ENCODE measurements at places on chromosomes 6 and 20.
A peak's percentile ranks its signal among the peaks of the same experiment; 100 is the strongest.

DNA sequence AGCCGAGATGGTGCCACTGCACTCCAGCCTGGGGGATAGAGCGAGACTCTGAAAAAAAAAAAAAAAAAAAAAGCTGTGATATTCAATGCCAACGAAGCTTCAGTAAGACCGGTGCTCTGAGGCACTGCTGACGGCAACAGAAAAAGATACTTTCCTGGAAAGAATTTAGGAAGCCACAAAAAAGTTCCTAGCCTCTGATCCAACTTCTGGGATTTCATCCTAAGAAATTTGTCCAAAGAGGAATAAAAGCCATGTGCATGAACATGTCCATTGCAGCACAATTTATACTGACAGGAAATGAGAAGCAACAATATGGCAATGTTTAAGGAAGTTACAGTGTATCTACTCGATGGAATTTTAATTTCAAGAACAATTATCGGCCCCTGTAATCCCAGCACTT, 24.5 kb upstream of the CARMIL1 start:
- DNase-seq: no peak

GRCh38 chr6:134437376-134437775, 119.5 kb upstream of the SGK1 start:
- DNase-seq: no peak

GRCh38 chr6:109484122-109484521, 1.1 kb upstream of the ZBTB24 start:
- DNase-seq: no peak

- DNase-seq: no peak
Measured at GRCh38 chr6:144062786-144063185, 32.6 kb downstream of the SF3B5 start.

DNA sequence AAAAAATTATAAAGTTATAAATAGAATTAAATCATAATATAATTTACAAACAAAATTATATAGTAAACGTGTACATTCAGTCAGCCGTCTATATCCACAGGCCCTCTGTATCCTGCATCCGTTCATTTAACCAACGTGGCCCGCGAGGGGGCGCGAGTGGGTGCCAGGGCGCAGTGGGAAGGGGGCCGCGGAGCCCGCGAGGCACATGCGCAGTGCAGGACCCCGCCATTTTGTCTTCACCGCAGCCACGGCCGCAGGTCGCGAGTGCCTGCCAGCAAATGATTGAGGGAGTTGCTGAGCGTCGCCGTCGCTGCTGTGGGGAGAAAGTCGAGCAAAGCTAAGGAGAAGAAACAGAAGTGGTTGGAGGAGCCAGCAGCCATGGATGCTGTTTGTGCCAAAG, 53.4 kb upstream of the ECI2 start:
- no peak for DNase-seq

- peak; percentile 94 for DNase-seq
Measured at GRCh38 chr6:13355043-13355945, 27.0 kb upstream of the TBC1D7 start.

DNA sequence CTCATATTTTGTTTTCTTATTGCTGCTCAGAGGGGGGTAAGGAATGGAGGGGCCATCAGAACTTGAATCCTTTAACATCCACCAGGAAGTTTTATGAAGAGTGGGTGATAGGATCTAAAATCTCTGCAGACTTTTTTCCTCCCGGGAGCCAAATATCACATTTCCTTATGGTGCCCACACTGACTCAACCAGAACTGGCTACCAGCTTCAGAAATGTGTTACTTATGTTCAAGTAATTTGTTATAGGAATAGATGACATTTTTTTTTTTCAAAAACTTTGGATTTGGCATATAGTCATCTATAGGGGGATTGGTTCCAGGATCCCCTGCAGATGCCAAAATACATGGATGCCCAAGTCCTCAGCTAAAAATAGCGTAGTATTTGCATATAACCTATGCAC, 18.4 kb downstream of the LHFPL5 start:
- DNase-seq: no peak

DNA sequence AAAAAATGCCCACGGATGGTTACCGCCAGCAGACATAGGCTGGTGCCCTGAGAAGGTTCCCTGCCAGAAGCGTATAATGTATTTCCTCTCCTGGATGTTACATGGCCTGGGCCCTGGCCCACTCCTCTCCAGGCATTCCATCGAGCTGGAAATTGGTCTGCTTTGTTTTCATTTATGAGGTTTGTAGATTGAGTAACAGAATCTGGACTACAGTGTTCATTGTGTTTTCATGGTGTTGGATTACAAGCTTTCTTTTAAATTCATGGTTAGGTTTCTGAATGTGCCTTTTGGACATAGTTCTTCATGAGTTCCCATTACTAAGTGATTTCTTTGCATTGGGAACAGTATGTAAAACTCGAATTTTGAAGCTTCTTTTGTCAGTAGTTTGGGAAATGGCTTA, 6.4 kb downstream of the TIAM2 start:
- DNase-seq: no peak

GRCh38 chr6:106097411-106098231, 11.5 kb downstream of the PRDM1 start:
- no peak for DNase-seq

- no peak for DNase-seq
Measured at GRCh38 chr20:46774236-46774635, 64.8 kb downstream of the SLC2A10 start.

DNA sequence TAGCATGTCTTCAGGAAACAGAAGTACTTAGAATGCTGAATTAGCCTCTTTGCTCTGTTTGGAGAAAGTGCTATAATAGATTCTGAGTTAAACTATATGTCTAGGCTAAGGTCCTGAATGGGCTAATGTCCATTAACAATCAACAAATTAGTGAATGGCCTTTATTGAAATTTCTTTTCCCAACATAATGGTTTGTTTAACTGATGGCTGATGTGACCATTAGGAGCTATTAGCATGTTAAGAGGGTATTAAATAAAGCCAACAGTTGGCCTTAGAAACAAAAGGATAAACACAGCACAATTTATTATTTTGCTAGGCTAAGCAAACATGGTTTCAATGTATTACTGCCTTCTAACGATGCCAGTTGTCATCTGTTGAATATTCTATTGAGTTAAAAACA, 234.3 kb upstream of the HS3ST5 start:
- no peak for DNase-seq

DNA sequence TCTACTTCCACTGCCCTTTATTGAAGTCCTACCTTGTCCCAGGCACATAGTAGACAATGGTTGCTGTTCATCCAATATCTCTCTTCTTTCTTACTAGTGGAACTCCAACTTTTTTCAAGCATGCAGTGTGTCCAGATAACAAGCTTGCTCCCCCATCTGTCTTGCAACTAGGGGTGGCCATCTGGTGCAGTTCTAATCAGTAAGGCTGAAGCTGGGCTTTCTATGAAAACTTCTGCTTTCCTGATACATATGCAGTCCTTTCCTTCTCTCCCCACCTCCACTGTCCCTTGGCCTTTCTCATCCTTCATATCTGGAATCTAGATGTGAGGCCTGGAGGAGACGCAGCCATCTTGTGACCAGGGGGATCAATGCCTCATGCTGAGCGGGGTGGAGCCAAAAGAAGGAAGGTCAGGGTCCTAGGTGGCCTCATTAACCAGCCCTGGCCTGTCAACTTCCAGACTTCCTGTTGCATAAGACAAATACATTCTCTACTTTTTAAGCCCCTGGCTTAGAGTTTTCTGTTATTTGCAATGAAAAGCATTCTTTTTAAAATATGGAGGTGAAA, 59.6 kb upstream of the ZFP64 start:
- no peak for DNase-seq

DNA sequence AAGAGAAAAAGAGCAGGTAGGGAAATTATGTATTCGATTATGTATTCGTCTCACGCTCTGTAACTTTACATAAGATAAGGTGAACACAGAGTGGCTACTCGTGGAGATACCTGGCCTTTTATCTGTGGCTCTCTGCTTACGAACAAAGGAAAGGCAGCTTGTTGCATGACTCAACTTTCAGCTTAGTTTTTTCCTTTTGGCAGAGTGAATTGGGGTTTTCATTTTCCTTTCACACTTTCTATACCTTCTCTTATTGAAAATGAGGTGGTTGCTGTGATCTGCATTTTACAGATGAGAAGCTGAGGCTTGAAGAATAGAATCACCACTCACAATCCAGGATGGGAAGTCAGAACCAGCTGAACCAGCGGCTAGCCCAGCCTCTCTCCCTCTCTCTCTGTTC, 13.3 kb upstream of the KCNK15 start:
- no peak for DNase-seq

GRCh38 chr6:142523515-142524375, 221.9 kb downstream of the ADGRG6 start:
- no peak for DNase-seq

- DNase-seq: no peak
Measured at GRCh38 chr20:44796311-44796710, 14.0 kb downstream of the RIMS4 start.

DNA sequence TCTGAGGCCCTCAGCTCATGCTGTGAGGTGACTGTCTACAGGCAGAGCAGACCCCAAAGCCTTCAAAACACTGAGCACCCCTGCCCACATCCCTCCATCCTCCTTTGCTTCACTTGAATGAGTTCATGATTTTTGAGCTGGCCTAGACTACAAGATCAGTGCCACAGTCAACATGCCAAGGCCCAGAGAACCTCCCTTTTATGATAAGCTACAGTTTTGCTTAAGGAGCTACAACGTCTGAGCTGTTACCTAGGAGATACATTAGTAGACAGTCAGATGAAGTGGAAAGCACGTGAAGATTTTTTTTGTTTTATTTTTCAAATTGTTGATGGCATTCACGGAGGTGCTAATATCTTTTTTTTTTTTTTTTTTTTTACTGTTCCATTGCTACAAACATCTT, 139.0 kb downstream of the SOBP start:
- no peak for DNase-seq

GRCh38 chr6:42029881-42030280, 20.4 kb upstream of the TAF8 start:
- DNase-seq: no peak

- DNase-seq: no peak
Measured at GRCh38 chr6:69768664-69769063, 28.1 kb downstream of the LMBRD1 start.

DNA sequence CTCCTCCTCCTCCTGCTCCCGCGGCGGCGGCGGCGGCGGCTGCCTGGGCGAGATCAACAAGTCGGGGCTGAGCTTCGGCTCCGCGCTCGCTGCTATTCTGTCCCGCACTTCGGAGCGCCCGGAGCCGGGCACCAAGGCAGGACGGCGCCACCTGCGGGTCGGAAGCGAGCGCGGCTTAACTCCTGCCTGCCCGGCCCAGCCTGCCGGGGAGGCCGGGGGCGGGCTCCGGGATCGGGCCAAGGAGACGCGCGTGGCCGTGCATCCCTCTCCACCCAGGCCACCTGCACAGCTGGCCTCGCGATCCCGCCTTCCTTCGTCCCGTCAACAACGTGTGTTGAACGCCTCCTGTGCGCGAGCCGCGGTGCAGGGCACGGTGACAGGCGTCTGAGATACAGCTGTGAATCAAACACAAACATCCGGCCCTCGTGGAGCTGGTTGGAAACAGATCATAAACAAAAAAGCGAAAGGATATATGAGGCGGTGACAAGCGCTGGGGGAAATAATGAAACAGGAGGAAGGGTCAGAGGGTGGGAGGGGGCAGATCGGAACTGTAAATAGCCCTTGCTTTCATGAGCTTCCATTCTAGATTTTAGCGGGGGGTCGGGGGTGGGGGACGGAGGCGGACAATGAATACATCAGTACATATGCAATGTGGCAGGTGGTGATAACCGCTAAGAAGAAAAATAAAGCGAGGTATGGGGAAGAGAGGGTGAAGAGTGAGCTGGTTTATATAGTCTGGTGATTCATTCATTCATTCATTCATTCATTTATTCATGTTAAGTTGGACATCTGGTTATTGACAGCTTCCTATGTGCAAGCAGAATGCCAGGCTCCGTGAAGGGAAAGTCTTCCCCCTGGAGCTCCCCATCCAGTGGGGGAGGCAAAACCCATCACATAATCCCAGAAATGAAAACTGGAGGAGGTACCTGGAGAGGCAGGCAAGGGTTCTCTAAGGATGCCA, 2.0 kb upstream of the KCNB1 start:
- peak; percentile 91 for DNase-seq

GRCh38 chr6:134379076-134379475, 61.2 kb upstream of the SGK1 start:
- DNase-seq: peak; percentile 84

- DNase-seq: no peak
Measured at GRCh38 chr6:35057449-35058357, 83.4 kb downstream of the TCP11 start.

DNA sequence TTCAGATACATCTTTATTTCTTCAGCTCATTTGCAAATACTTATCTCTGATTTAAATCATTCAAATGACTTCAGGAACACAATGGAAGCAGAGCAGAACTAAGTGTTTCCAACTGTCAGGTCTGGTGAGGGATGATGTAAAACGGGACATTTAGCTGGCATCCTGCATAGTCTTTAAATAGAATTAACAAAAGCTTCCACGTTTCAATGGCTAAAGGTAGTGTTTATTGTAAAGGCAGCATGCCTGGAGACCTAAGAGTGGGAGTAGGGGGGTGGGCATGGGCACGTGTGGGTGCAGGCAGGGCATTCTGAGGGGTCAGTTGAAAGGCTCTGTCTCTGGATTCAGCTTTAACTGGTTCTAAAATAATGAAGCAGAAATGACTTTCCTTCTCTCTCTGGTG, 174.9 kb downstream of the PLCB1 start:
- no peak for DNase-seq

DNA sequence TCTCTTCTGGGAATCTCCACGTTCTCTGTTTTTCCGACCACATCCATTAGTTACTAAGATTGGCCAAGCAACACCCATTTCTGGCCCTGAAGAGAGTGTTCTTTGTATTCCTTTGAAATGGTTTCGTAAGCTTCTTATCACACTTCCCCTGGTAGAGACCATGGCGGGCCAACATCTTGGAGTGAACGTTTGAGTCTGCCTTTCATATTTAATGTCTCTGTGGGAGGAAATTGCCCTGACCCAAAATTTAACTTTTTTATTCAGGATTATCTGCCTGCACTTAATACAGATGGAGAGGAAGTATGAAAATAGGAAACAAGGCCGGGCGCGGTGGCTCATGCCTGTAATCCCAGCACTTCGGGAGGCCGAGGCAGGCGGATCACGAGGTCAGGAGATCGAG, 177.0 kb upstream of the SNX9 start:
- no peak for DNase-seq

GRCh38 chr6:150195996-150196417, 53.2 kb downstream of the PPP1R14C start:
- no peak for DNase-seq

GRCh38 chr6:34232901-34233300, 3.8 kb upstream of the HMGA1 start:
- no peak for DNase-seq
